Adipose tissue (tissue), 3 donors: ENCODE measurements at places on chromosomes 5 and 9. TPM values are rescaled to one million over a fixed set of nuclear protein-coding genes. Genes with fewer than 3 reads are reported as not detected.

ISL1 gene
- 1.5 TPM for polyA plus RNA-seq

TRIM36 gene
- 0.45 TPM for polyA plus RNA-seq

SH3GL2 gene
- polyA plus RNA-seq = 1.1 TPM

MGAT4B gene
- polyA plus RNA-seq = 45.0 TPM

RETREG1 gene
- 9.2 TPM for polyA plus RNA-seq

SHROOM1 gene
- polyA plus RNA-seq = 7.1 TPM

SCGB3A1 gene
- polyA plus RNA-seq = not detected

IL3 gene
- not detected for polyA plus RNA-seq

PCDHGA6 gene
- polyA plus RNA-seq = 0.45 TPM
